ENCODE measurements at places on chromosomes 2 and 18.

DNA sequence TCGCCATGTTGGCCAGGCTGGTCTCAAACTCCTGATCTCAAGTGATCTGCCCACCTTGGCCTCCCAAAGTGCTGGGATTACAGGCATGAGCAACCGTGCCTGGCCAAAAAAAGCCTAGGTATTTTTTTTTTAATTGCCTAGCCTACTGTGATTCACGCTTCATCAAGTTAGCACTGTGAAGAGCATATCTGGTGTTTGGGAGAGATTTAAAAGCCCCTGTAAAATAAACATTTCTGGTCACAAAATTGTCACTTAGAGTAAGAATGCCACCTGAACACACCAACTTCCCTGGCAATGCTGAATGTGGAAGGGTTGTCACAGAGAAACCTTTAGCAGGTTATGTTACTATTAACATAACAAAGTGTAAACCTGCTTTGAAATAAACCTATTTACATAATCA lies 39.7 kb upstream of the CHAC2 start:
- no peak for DNase-seq

GRCh38 chr2:17969661-17970060 lies 91.2 kb downstream of the KCNS3 start:
- no peak for DNase-seq

DNA sequence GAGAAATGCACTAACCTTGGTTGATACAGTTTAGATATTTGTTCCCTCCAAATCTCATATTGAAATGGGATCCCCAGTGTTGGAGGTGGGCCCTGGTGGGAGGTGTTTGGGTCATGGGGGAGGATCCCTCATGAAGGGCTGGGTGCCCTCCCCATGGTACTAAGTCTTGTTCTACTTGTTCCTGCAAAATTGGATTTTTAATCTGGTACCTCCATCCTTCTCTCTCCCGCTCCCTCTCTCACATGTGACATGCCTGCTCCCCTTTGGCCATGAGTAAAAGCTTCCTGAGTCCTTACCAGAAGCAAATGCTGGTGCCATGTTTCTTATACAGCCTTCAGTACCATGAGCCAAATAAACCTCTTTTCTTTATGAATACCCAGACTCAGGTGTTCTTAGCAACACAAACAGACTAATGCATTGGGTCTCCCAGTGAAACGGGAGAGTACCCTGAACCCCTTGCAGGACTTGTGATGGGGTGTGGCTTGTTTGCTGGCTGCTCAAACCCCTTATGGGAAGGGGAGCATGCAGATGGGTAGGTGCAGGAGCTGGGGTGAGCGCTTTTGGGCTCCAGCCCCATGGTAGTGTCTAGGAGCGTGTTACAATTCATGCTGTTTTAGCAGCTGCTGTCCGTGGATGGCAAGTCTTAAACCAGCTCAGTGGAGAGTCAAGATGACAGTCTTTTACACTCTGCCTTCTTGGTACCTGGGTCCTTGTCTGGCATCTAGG lies 27.2 kb downstream of the FAHD2B start:
- DNase-seq: peak; percentile 12

GRCh38 chr2:149587220-149587949 lies at the start of gene MMADHC:
TSS of gene MMADHC (minus strand) at chr2:149587775. CDS start at chr2:149587097, 678 bp downstream.
- peak; percentile 97 for DNase-seq

GRCh38 chr2:68637047-68637446 lies 6.3 kb upstream of the PROKR1 start:
- DNase-seq: no peak

GRCh38 chr2:46014911-46015654 lies 282.1 kb upstream of the EPAS1 start:
- no peak for DNase-seq

DNA sequence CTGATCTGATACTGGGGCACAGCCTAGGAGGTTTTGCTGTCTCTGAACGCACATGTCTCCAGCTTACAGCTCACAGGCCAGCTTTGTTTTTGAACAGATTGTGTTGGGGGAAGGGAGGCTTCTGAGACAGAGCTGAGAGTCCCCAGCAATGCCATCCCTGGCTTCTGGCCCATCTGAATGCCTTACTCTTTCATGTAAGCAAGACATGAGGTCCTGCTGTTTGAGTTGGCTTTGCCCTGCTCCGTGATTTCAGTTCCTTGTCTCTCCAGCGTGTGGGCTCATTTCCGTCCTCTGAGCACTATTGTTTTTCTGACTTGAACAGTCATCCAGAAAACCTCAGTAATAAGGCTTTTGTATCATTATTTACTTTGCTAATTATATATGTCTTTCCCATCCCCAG lies 194.9 kb upstream of the TNP1 start:
- no peak for DNase-seq

GRCh38 chr18:48882379-48882778 lies 68.4 kb downstream of the SMAD7 start:
- DNase-seq: no peak

DNA sequence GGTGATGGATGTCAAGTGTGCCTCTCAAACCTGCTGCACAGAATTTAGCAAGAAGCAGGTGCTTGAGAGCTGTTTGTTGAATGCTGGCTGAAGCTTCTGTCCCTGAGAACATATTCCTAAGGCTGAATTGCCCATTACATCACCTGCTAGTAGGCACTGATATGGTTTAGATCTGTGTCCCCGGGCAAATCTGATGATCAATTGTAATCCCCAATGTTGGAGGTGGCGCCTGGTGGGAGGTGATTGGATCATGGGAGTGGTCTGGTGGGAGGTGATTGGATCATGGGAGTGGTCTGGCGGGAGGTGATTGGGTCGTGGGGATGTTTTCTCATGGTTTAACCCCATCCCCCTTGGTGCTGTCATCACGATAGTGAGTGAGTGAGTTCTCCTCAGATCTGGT lies 128.0 kb downstream of the HRH4 start:
- no peak for DNase-seq

DNA sequence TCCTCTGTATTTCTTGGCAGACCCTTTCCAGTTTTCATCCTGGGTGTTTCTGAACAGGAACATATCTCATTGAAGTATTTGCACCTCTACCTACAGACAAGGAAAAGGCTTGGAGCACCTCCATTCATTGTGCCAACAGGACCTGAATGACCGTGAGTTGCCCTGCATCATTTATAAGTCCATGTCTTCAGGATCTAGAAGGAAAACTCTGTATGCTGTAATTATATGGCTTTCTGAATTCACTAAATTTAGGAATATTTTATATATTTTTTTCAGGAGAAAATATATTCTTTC lies 402.3 kb upstream of the SLC14A2 start:
- DNase-seq: no peak

DNA sequence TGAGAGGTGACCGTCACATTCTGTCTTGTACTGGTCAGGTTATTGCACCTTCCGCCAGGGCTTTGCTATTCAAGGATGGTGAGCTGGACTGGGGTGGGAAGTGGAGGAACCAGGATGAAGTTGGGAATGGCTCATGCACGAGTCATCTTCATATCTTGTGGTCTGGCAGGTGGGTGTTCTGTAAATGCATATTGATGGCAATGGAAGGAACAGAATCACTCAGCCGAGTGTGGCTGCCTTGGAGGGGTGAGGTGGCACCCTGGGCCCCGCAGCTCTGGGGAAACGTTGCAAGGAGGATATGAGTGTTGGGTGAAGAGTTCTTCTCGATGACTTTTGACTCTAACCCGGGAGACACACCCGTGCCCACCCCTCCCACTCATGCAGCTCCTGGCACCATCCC lies 1.2 kb downstream of the NEU2 start:
- DNase-seq: no peak

DNA sequence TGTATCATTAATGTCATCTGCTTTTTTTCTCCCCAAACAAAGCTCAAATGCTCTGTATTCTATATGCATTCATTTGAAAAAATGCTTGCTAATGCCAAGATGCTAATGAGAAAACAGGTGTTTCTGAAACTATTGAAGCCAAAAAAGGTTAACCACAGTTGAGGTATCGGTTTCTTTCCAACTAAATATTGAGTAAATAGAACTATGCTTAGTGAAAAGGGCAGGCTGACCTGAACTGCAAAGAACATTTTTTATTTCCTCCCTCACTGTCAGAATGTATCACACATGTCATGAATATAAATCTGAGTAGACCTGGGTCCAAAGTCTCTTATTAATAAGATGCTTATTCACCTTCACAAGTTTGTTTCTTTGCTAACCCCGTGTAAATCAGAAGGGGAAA lies 866.6 kb downstream of the CPS1 start:
- DNase-seq: no peak
